ENCODE measurements at places on chromosomes 11 and 22. TPM values are rescaled to one million over a fixed set of nuclear protein-coding genes. Genes with fewer than 3 reads are reported as not detected.

DNA sequence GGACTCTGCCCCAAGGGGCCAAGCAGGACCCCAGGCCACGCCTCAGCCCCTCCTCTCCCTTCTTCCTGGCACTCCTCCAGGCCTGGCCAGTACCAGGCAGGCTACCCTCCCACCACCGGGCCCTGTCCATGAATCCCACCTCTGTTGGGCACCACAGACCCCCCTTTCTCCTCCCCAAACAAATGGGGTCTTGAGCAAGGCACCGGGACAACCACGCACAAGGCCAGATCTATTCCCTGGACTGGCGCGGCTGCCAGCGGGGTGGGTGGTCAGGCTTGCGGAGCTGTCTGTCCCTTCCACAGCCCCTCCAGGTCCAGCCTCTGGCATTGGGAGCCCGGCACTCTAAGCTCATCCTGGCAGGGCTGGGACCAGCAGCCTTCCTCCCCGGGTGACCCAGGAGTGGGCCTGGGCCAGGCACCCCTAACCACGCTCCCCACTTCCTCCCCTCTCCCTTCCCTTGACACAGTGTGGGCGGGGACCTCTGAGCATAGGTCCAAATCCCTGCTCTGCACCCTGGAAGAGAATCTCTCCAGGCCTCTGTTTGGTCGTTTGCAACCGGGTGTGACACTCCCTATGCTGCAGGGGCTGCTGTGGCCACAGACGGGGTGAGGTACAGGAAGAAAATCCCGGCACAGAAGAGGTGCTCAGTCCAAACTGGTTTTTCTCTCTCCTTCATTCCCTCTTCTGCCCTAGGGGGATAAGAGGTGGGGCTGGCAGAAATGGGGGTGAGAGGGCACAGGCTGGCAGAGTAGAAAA is 14.6 kb downstream of the ELFN2 start:
- no peak for ATAC-seq

DNA sequence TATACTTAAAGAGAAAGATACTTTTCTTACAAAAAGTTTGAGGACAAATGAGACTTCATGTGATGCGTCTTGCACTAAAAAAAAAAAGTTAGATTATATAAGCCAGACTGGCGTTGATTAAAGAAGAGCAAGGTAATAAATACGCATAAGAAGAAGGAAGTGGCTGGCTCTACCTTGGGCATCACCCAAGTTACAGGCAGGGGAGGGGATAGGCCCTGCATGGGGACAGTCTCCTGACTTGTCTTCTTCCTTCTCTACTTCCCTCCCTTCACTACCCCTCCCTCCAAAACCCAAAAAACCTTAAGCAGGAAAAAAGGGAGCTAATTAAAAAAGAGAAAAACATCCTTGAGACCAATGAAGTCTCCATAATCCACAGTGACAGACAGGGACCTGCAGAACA is 22.3 kb upstream of the TMA7B start:
- ATAC-seq: no peak

MMP8 gene
- total RNA-seq: 0.23 TPM

MS4A3 gene
- not detected for total RNA-seq

OR8G1 gene
- not detected for total RNA-seq

- ATAC-seq: no peak
Measured at GRCh38 chr11:96827164-96827563, 437.4 kb downstream of the JRKL start.

FERMT3 gene
- total RNA-seq: 28.5 TPM

CEND1 gene
- total RNA-seq: 0.62 TPM

DNA sequence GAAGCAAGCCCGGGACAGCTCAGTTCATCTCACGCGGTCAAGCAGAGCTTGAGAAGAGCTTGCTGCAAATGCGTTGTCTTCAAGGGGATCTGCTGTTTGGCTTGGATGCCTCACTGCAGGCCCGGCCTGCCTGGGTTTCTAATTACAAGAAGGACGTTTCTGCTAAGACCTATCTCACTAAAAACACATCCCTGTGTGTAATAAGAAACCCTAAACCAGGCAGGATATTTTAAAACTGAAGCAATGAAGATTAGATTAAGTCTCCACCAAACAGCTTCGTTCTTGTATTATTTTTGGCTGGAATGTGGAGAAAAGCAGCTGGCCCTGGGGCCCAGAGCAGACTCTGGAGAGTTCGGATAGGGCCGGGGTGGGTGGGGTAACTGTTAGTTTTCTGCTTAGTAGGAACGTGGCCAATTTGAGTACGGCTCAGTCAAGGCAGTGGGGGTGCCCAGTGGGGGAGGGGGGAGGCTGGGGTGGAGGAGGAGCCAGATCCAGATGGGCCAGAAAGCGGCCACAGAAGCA is 6.0 kb downstream of the PKNOX2 start:
- no peak for ATAC-seq

DNA sequence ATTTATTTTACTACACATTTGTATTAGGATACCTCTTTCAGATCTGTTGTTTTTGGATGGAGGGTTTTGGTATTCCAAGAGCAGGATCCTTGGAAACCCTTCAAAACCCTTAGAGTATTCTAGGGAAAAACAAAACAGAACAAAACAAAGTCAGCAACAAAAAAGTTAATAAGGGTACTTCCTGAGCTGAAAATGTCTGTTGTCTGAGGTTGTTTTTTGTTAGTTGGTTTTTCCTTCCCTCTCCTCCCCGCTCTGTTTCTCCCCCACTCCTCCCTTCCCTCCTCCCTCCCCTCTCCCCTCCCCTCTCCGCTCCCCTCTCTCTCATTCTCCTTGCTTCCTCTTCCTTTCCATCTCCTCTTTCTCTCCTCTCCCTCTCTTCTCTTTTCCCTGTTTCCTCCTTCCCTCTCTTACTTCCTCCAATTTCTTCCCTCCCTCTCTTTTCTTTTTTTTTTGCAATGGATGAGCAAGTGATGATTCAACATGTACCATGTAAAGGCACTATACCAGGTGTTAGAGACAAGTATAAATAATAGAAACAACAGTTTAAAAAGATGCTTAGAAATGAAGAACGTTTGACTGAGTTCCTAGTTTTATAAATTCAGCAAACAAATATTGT is 160.6 kb downstream of the TMEM135 start:
- no peak for ATAC-seq

GRCh38 chr11:23112987-23113886 is 253.0 kb upstream of the CCDC179 start:
- ATAC-seq: no peak

SUSD2 gene
- total RNA-seq: 4.7 TPM

- no peak for ATAC-seq
Measured at GRCh38 chr11:15179167-15179566, 64.4 kb downstream of the INSC start.

CNIH2 gene
- total RNA-seq: 1.1 TPM

FOLR2 gene
- 70.3 TPM for total RNA-seq

MS4A18 gene
- not detected for total RNA-seq

DNA sequence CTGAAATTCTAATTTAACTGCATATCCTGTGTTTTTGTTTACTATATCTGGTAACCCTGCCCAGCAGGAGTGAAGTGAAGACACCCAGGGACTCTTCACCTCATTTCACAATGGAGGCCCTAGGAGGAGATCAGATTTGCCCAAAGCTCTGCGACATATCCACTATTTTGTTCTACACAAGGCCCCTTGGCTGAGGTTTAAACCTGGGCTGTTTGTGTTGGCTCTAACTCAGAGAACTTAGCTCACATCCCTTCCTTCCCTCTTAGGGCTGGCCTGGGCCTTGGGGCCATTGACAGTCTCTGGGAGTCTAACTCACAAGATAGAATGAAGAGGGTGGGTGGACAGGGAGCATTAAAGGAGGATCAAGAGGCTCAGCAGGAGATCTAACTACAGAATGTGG is 8.2 kb upstream of the PLA2G3 start:
- ATAC-seq: peak; percentile 64

DNA sequence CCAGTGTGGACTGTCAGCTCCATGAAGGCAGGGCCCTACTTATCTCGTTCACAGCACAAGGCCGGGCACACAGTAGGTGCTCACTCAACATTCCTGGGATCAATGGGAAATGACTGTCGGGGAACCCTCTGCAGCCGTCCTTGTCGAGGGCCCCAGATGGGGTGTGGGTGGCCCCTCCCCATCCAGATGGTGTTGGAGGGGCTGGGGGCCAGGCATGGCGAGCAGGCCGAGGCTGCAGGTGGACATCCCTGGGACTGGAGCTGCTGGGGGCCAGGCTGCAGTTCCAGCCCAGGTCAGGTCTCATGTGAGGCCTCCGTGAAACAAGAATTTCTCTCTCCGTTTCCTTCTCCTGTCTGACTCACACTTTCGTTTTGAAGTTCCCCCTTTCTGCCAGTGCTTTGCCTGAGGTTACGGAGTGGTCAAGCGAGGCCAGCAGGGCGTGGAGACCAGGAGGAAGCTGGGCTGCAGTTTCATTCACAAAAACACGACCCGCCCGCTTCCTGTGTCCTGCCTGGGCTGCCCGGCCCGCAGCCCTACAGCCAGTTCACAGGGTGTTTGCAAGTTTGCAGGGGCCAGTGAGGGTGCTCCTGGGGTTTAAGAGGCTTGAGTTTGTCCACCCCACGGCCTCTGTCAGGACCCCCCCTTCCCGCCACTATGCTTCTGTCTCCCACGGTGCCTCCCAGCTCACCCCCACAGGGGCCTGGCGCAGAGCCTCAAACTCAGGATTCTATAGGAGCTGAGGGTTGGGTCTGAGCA is 4.5 kb downstream of the MYEOV start:
- peak; percentile 61 for ATAC-seq

GRCh38 chr11:86805873-86806310 is 5.5 kb downstream of the PRSS23 start:
- ATAC-seq: peak; percentile 51

DNA sequence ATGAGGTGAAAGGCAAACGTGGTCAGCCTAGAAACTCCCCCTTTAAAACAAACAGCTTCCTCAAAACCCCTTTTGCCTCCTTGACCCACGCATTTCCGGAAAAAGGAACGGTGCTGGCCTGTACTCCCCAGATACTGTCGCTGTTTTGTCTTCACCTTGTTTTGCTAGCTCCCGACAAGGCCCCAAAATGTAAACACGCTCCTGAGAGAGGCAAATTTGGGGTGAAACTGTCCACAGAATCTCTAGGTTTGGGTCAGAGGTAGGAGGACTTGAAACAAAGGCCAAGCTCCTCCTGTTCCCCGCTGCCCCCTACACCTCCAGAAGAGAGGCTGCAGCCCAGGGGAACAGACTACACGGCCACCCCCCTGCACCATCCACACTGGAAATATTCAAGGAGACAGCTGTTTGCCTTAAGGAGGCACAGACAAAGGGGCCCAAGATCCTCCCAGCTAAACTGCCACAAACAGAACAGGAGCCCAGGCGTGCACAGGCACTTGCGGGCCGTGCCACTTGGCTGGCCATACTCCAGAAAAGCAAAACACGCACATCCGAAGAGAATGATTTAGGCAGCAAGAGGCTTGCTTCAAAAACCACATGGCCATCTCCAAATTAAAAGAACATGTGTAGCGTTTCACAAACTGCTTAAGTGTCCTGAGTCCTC is 160.5 kb upstream of the GRK3 start:
- ATAC-seq: no peak

- no peak for ATAC-seq
Measured at GRCh38 chr11:74581954-74582547, 10.3 kb upstream of the POLD3 start.

- ATAC-seq: no peak
Measured at GRCh38 chr22:46352276-46352675, 16.8 kb downstream of the TRMU start.

DNA sequence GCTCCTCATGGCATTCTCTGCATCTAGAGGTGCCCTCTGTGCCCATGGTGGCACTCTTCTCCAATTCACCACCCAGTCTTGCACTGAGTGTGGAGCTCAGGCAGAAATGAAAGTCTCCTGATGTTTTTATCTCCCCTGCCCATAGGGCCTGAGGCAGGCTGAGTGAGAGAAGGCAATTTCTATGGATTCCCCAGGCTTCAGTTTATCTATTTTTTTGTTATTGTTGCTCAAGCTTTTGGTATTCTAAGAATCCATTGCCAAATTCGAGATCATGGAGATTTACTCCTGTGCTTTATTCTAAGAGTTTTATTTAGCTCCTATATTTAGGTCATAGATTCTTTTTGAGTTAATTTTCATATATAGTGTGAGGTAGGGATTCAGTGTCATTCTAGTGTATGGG is 40.7 kb downstream of the TSPAN18 start:
- no peak for ATAC-seq

PLA2G6 gene
- 30.5 TPM for total RNA-seq

SLC22A12 gene
- not detected for total RNA-seq

DNA sequence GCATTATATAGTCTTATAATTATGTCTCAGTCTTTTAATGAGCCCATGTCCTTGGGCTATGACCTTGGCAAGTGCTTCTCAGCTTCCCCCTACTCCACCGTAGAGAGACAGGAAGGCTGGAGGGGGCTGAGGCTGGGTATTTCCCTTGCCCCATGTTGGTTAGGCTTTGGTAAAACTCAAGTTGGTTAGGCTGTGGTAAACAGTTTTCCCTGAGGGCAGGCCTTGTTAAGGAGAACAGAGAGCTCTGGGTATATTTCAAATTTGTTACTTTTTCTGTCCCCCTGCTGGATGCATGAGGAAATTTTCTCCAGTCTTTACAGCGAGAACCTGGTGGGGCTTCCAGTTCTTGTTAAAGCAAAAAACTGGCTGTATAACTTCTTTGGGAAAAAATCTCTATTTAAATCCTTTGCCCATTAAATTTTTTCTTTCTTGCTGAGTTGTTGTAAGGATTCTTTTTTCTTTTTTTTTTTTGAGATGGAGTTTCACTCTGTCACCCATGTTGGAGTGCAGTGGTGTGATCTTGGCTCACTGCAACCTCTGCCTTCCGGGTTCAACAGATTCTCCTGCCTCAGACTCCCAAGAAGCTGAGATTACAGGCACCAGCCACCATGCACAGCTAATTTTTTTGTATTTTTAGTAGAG is 12.2 kb upstream of the DCHS1 start:
- peak; percentile 13 for ATAC-seq

DNA sequence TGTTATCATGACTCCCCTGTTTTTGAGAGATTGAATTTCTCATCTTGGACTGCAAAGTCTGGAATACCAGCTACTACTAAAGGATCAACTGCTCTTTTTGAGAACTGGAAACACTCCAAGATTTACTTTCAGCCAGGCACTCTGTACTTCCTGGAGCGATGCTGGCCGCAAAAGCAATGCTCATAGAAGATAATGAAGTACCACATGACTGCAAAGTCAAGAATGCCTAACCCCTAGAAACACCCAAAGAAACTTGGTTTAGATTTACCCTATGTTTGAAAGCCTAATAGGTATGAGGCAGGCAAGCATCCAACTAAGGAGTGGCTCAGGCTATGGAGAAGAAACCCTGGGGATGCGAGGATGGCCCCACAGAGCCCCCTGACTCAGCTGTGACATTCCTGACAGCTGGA is 47.7 kb upstream of the ARHGAP20 start:
- no peak for ATAC-seq

DNA sequence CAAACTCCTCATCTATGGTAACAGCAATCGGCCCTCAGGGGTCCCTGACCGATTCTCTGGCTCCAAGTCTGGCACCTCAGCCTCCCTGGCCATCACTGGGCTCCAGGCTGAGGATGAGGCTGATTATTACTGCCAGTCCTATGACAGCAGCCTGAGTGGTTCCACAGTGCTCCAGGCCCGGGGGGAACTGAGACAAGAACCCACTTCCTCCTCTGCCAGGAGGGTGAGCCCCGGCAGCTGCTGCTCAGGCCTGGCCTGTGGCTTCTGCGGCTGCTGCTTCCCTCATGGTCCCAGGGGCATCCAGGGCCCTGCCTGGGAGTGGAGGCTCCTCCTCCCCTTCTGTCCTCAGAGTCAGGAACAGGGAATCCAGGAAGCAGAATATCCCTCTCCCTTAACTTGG is 98.4 kb downstream of the ZNF280B start:
- ATAC-seq: peak; percentile 36

All from gastroesophageal sphincter (tissue), 4 donors.